A673 (cell line): ENCODE measurements at places on chromosomes 4 and X.

- peak overlapping the region; percentile 8 for H3K27ac ChIP-seq
- H3K4me1 ChIP-seq: peaks cover 80% of the 10 kb centered on the region
- H3K27me3 ChIP-seq: no peaks in the 10 kb centered on the region
- H3K36me3 ChIP-seq: no peaks in the 10 kb centered on the region
- DNase-seq: no peak
These were observed 24.9 kb upstream of the C1QTNF7 start for GRCh38 chr4:15402974-15403373.

- no peaks in the 10 kb centered on the region for H3K4me1 ChIP-seq
- no peaks in the 10 kb centered on the region for H3K36me3 ChIP-seq
- H3K27me3 ChIP-seq: no peaks in the 10 kb centered on the region
- no peak for DNase-seq
- H3K27ac ChIP-seq: no peak overlapping the region
These were observed 3.8 kb upstream of the TRIML2 start for GRCh38 chr4:188113156-188113555.

DNA sequence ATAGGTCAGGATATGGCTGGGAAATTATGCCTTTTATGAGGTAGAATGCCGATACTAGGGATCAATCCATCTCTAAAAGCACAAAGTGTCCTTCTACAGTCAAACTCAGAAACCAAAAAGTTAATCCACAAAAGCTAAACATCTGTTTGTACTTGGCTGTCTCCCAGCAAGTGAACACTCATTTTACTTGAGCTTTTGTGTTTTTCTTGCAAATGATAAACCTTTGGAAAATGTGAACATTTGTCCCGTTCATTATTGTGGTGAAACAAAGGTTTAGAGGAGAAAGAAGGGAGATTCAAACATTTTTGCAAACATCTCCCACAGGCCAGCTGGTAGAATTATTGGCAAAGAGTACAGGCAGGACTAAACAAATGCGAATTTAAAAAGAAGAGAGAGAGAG lies 300.6 kb upstream of the SPANXN1 start:
- H3K27ac ChIP-seq: no peak overlapping the region
- no peaks in the 10 kb centered on the region for H3K4me1 ChIP-seq
- no peaks in the 10 kb centered on the region for H3K27me3 ChIP-seq

DNA sequence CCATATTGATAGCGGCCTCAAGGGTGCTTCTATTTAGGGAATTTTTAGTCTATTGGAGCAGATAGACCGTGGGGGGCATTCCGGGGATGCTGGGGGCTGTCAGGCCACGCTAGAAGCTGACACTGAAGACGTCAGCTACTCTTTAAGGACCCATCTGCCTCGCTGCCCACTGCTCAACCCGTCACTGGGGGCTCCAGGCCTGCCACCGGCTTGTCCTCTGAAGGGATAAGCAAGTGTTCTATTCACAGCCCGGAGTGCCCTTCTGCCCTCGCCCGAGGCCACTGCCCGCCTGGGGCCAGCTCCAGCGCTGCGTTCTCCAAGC lies 679 bp upstream of the MSL3 start:
- peak overlapping the region; percentile 51 for H3K4me3 ChIP-seq
- peaks cover 52% of the 10 kb centered on the region for H3K27me3 ChIP-seq
- no peak overlapping the region for H3K27ac ChIP-seq
- DNase-seq: no peak
- H3K4me1 ChIP-seq: no peaks in the 10 kb centered on the region
- H3K36me3 ChIP-seq: peaks cover 4% of the 10 kb centered on the region

GRCh38 chr4:40594261-40595178 lies 35.1 kb downstream of the RBM47 start:
- no peaks in the 10 kb centered on the region for H3K4me1 ChIP-seq
- no peak for DNase-seq
- no peaks in the 10 kb centered on the region for H3K36me3 ChIP-seq

- H3K27ac ChIP-seq: no peak overlapping the region
- H3K36me3 ChIP-seq: no peaks in the 10 kb centered on the region
- H3K27me3 ChIP-seq: no peaks in the 10 kb centered on the region
- no peaks in the 10 kb centered on the region for H3K4me1 ChIP-seq
- no peak overlapping the region for H3K4me3 ChIP-seq
- DNase-seq: no peak
These were observed 113.2 kb downstream of the IL1RAPL2 start for GRCh38 chrX:104679175-104679574.

- H3K4me3 ChIP-seq: no peak overlapping the region
- no peaks in the 10 kb centered on the region for H3K4me1 ChIP-seq
- H3K27ac ChIP-seq: no peak overlapping the region
- no peaks in the 10 kb centered on the region for H3K36me3 ChIP-seq
- no peak for DNase-seq
These were observed 44.8 kb downstream of the GSX2 start for GRCh38 chr4:54144661-54145171.
